ENCODE measurements at places on chromosomes 12 and 14.

- no peak for DNase-seq
Measured at GRCh38 chr12:12946686-12947355, 5.1 kb downstream of the GPRC5D start.

DNA sequence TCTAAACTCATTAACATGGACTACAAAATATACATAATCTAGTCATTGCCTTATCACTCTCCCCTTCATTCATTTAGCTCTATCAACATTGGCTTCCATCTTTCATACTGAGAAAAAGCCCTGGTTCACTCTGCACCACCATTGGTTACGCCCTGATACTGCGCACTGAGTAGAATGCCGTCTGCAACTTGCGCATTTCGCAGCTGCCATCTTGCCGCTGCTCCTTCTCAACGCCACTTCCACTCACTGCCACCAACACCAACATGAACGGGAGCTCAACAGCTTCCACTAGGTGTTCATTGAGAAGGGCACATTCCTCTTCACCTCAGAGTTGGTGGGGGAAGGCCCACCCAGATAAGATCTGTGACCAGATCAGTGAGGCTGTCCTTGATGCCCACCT lies 71.3 kb downstream of the EEA1 start:
- no peak for DNase-seq

DNA sequence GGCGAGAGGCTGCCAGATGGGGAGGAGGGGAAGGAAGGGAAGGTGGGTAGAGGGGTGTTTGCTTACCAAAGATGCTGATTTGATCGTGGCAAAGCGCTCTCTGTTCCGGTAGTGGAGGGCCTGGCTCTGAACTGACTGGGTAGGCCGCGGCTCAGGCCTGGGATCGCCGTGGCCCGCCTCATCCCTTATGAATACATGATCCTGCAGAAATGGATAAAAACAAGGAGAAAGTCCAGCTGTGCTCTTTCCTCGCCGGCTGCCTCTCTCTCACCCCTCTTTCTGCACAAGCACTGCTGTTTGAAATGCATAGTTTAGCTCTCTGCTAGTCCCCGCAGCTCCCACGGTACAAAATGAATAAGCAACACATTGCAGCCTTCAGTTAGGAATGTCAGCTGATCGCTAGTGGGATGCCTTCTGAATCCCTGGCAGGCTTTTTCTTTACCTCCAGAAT lies 53.8 kb downstream of the PEBP1 start:
- no peak for DNase-seq

DNA sequence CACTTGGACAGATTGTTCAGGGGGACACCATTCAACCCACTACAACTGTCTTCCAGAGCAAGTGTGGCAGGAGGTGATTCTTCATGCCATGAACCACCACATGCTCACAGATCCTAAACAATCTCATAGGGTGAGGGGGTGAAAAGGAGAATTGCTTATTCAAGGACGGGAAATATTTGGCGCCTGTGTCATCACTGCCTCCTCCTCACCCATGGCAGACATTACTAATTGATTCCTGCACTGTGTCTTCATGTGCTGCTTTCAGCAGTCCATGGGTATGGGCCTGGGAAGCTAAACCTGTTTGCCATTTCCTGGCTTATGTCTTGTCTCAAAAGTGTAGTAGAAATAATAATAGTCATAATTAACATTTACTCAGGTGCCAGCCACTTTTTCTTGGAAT lies 31.3 kb downstream of the MMAB start:
- no peak for DNase-seq

DNA sequence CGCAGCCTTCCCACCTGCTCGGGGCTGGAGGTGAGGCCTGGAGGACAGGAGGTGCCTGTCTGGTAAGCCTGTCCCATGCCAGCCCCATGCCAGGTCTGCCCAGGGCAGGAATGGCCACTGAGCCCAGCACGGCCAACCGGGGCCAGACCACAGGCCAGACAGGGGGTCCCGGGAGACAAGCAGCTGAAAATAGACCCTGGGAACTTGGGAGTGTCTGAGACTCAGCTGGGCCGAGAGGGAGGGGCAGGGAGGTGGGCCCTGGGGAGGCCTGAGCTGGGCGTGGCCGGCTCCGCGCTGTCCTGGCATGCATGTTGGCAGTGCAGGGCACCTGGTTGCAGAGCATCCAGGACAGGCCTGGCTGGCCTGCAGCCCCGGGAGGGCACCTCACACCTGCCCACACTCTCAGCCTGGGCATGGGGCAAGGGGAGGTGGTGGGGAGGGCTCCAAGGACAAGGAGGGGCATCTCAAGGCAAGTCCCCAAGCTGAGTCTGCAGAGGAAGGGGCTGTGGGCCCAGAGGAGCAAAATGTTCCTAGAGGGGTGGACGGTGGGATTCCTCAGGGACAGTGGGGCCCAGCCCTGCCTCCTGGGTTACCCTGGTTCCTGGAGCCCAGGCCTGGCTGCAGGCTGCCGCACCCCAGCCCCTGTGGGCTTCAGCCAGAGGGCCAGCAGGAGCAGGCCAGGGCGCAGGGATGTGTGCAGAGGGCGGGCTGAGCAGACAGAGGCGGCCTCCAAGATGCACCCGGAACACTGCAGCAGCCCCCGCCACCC lies 3.2 kb upstream of the CRIP1 start:
- DNase-seq, result no peak

DNA sequence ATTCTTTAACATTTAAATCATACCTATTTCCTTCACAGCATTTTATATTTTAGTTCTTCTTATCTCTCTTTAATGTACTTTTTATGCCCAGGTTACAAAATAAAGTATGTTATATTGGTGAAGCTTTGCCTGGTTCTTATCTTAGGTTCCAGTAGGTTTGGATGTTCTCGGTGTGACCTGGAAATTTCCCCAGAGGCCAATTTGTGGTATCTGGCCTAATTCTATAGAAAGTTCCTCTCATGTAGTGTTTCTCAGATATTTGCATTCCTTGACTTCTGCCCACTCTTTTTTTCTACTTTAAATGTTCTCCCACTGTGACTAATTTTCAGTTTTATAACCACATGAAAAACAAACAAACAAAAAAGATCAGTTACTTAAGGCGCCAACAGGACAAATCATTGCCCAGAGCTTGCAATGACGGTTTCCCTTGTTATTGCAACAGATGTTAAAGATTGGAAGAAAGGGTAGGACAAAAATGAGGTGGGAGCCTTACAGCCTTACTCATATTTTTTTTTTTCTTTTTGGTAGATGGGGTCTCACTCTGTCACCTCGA lies 41.2 kb upstream of the PPM1H start:
- no peak for DNase-seq

DNA sequence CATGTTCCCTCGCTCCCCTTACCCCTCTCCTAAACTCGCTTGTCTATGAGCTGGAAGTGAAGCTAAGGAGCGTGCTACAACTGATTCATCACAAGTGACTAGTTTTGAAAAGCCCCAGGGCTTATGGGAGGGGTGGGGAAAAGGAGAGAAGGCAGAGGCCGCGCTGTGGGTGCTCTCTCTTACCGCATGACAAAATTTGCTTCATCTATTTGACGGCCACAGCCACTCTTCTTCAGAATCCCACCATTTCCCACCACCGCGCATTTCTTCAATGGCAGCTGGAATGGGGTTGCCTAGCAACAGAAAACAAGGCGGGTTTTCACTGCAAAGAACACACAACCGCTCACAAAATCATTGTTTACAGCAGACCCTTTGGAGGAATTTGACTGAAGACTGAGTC lies 79.4 kb downstream of the ST8SIA1 start:
- DNase-seq, result no peak

DNA sequence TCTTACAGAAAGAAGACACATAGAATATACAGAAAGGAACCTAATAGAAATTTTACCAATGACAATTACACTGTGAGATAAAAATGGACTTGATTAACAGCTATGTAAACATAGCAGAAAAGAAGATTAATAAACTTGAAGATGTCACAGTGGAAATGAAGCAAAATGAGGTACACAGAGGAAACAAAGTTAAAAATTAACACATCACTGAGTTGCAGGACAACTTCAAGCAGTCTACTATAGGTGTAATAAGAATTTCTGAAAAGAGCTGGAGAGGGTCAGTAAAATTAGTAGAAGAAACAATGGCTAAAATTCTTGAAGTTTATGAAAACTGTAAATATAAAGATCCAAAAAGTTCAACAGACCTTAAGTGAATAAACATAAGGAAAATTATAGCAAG lies 738.7 kb downstream of the C12orf50 start:
- DNase-seq, result no peak

DNA sequence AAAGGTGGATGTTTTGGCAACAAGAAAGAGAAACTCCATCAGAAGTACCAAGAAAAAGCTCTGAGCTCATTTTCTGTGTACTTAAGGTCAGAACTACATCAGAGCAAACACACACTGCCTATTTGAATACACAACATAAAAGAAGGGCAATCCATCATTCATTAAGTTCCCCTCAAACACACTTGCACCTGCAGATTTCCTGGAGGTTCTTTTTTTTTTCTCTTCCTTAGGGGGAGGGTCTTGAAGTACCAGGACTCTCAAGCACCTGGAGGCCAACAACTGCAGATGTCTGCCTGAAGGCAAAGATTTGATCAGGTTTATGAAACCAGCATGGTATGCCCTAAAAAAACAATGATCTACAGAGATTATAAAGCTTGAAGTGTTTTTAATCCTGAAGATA lies 26.1 kb upstream of the PTHLH start:
- DNase-seq, result no peak

DNA sequence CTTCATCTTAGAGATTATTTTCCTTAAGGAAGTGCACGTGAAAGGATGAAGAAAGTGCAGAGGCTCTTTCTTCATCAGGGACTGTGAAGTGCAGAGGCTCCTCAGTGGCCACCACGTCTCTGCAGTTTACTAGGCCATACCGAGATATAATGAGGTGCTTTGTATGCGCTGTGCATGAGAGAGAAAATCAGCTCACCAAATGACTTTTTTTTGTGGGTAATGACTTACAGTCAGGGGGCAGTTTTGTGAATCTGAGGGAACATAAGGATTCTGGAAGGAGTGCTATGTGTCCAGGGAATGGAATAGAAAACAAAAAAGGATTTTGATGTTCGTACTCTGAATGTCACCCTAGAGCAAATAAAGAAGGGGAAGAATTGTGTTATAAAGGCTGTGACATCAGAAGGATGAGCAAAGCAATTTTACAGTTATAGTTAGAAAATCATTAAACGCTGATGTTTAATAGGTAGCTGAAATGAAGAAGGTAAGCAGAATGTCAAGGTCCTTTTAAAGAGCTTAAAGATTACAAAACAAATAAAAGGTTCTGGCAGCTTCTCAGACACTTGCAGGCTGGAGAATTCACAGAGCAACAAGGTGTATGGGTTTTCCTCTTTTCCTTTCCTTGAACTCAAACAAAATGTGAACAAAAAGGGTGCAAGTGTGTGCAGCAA lies 247.5 kb upstream of the NOVA1 start:
- DNase-seq, result no peak

DNA sequence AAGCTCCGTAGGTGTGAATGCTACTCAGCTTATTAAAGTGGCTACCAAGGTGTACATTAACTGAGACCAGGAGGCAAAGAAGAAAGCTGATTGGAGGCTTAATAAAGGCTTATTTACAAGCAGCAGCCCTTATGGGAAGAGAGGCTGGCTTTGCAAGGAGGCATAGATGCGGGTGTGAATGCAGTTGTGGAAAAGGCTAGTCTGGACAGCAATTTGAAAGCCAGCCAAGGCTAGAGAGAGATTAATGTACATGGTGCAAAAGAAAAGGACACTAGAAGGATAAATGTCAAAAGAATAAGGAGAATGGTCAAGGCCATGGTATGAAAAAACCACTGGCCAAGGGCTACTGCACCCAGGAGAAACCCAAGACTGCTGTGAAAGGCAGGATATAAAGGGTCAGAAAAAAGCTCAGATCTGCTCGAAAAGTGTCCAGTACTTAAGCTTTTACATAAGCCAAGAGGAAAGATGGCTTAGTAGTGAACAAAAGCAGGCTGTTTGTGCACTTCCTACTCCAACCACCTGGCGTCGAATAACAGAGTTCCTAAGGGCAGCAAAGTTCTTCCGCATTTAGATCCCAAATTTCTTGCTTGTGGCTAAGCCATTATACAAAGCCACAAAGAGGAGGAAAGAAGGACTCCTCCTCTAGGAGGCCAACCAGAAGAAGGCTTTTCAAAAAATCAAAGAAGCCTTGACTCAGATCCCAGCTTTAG lies 24.0 kb downstream of the KLRK1 start:
- no peak for DNase-seq

GRCh38 chr14:68714991-68715924 lies 77.6 kb downstream of the ZFP36L1 start:
- DNase-seq, result no peak

- DNase-seq, result no peak
Measured at GRCh38 chr14:68124979-68125731, 305.6 kb downstream of the RAD51B start.

Data from COR-L47 (cell line).